ENCODE measurements at places on chromosomes 1 and 21.
A peak's percentile ranks its signal among the peaks of the same experiment; 100 is the strongest.

DNA sequence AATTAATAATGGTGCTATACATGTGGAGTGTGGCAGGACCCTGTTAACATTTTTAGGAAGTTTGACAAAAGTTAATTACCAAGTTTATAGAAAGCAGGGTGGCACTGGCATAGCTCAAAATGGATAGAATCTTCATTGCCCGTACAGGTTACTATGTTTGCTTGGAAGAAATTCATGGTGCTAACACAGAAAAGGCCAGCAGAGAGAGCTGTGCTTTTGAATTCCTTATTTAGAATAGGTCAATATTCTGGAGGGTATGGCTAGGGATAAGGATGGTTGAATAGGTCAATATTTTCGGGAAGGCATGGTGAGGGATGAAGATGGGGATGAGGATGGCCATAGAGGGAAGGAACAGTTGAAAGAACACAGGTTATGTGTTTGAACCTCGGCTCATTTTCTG, 345.1 kb downstream of the LMO4 start:
- no peak for DNase-seq

DNA sequence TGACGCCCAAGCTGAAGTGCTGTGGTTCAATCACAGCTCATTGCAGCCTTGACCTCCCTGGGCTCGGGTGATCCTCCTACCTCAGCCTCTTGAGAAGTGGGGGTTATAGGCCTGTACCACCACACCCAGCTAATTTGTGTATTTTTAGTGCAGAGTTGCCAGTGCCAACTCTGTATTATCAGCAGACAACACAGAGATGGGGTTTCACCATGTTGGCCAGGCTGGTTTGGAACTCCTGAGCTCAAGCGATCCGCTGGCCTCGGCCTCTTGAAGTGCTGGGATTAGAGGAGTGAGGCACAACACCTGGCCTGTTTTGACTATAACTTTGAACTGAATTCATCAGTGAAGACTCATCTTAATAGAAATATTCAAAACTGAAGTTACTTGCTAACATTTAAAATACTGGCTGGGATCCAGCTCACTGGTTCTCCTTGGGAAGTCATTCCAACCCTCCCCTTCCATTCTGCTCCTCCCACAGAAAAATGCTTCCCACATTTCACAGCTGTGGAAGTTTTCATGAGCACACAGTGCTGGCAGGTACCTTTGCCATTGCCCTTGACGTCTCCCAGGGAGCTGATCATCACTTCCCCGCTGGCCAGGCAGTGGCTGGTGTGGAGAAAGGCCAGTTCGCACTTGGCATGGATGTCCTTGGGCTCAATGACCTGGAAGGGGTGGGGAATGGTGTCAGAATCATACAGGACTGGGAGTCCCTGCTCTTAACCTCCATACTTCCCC, 4.7 kb downstream of the SELENBP1 start:
- DNase-seq = no peak

DNA sequence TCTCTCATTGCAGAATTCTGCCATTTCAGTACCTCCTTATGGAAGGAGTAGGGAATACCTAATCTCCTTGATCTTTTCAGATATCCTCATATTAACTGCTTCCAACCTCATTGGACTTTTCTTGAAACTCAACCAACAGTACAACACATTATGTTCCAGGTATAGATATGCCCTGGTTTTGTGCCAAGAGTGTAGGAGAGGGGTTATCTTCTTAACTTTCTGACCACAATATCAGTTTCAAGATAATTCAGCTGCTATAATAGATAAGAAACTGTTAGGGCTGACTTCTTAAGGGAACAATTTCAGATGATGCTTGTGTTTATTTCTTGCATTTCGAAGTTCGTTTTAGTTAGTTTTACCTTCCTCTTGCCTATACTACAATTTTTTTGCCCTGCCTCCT, 2.1 kb upstream of the LPGAT1 start:
- DNase-seq = no peak

- DNase-seq = no peak
These were observed 86.8 kb upstream of the PUM1 start for GRCh38 chr1:31152181-31152795.

DNA sequence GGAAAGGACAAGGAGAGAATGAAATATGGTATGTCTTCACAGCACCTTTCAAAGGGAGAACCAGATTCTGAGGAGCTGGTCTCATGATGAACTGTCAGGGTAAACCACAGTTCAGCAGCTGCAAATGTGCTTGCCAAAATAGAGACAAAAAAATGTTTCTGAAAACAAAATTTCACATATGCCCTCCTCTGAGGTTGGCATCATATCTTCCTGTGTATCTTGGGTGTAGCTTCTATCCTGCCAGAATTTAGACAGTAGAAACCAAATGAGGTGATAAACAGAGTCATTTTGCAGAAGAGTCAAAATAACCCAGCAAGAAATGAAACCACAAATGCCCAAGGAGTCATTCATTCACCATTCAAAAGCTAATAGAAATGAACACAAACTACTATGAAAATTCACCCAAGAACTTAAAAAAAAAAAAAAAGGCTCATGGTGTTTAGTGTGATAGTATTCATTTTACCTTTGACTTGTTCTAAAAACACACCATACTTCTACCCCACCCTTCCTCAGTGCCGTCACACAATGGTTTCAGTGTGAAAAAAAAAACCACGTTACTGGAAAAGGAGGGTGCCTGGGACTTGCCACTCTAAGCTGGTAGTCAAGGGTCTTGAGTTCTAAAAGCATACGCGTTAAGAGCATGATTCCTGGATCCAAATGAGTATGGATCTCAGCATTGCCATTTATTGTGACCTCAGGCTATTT, 18.5 kb downstream of the SELL start:
- no peak for DNase-seq

GRCh38 chr1:204415351-204415750, 3.7 kb upstream of the PPP1R15B start:
- DNase-seq = no peak

DNA sequence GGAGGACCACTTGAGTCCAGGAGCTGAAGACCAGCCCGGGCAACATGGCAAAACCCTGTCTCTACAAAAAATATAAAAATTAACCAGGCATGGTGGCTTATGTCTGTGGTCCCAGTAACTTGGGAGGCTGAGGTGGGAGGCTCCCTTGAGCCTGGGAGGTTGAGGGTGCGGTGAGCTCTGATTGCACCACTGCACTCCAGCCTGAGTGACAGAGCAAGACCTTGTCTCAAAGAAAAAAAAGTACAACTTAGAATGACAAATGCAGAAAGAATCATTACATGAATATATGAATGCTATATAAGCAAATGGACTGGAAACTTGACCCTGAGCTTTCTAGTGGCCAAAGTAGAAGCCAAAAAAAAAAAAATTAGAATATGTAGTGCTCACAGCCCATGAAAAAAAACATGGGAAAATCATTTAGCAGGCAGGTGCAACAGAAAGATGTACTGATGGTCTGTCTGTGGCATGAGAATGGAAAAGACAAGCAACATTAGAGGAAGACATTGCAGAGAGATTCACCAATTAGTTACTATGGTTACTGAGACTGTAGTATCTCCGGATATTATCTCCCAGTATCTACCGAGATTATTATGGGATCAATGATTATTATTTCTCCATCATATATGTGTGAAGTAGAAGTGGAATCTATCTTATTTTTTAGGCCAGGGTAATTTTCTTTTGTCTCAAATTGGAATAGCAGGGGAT, 19.2 kb downstream of the ELAPOR1 start:
- no peak for DNase-seq

GRCh38 chr1:59219916-59220315, 77.0 kb upstream of the FGGY start:
- DNase-seq = no peak

DNA sequence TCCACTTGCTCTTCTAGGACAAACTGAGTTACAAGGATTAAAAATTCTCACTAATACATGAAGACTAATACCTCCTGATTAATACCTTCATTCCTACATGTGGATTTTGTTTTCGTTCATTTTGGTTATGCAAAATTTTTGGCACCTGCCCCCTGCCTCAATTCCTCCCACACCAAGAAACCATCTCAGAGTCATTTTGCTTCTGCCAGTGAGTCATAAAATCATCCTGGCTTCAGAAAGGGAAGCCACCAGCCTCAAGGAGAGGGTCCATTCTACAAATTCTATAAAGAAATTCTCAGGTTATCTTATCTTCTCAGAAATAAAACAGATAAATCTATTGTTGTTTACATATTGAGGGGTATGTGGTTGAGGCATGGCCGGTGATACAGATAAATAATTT, 103.2 kb upstream of the COA6 start:
- no peak for DNase-seq

GRCh38 chr1:7533006-7533405, 238.1 kb upstream of the VAMP3 start:
- no peak for DNase-seq

DNA sequence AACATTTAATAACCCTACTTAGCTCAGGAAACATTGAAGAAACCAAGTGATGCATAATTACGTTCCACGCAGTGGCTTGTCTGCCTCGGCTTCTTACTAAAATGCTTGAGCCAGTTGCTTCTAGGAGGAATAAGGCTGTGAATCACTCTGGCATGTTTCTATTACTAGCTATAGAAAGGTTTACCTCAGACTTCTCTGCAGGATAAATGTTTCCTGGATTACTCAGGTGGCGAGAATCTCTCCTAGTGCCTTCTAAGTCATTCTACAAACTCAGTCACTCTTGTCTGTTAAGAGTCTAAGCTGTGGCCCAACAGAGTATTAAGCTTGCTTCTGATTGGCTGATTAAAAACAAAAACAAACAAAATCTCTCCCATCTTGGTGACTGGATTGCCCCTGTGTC, 92.0 kb upstream of the RALGPS2 start:
- no peak for DNase-seq

GRCh38 chr21:43687566-43688399, 28.4 kb downstream of the RRP1B start:
- no peak for DNase-seq

GRCh38 chr1:60567256-60567655, 493.7 kb upstream of the C1orf87 start:
- DNase-seq = no peak

GRCh38 chr1:228860911-228861831, 125.9 kb downstream of the RHOU start:
- DNase-seq = no peak

- peak; percentile 46 for DNase-seq
These were observed 32.3 kb downstream of the SLC66A1 start for GRCh38 chr1:19344372-19344810.

DNA sequence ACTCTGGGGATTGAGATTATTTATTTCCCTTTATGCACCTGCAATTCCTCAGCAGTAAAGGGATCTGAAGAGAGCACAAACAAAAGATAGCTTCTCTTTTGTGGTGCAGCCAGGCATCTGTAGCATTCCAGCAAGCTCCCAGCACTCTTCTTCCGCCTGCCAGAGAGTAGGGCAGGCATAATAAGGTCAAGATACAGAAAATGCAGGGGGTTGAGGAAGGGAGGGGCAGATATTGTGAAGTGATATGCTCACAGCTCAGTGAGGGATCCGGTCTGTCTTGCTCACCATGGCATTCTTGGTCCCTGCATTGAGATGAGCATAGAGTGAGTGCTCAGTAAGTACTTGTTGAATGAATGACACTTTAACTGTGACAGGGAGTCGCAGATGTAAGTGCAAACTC, 23.9 kb downstream of the FASLG start:
- no peak for DNase-seq

DNA sequence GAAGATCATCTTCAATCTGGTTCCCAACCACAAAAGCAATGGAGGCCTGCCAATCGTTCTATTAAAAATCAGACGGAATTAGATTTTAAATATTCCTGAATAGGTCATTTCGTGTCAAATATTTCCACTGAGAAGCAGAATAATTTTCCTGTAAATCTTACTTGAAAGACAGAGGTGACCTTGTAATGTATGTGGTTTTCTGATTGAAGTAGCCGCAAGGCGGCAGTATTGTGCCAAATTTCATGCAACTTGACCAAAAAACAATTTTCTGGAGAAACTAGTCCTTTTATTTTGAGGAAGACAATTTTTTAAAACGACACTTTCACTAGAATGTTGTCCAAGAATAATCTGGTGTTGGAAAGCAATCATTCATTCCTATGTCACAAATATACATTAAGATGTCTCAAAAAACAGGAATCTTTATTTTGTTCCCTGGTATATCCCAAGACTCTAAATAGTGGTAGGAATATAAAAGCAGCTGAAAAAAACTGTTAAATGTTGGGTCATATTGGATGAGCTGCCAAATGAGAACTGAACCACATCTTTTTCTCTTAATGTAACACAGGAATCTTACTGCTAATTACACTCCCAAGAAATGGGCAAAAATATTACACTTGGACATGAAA, 33.6 kb downstream of the SPAG17 start:
- peak; percentile 23 for DNase-seq

DNA sequence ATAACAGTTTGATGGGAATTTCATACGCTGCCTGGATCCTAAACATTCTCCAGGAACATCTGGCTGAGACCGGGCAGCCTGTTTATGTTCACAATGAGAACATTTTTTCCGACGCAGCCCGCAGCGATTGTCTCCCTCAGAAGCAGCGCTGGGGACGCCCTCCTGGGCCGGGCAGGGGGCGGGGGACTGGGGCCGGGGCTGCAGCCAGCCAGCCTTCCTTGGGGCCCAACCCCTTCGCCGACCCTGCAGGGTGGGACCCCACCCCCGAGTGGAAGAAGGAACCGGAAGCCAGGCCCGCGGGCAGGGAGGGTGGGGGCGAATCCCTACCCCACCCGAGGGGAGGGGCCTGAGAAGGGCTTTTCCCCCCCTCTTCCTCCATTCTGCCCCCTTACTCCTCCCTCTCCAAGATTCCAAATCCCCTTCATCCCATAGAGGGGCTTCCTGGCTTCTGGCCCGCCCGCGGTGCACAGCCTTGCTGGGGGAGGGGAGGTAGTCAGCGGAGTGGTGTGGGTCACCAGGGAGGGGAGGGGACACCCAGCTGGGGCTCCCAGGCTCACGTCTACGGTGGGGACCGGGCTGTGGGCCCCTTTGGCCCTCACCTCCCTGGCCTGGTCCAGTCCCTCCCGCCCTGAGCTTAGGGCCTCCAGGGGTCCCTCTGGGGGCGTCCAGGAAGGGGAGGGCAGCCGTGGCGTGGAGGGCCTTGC, 60.6 kb downstream of the WNT9A start:
- DNase-seq = no peak

DNA sequence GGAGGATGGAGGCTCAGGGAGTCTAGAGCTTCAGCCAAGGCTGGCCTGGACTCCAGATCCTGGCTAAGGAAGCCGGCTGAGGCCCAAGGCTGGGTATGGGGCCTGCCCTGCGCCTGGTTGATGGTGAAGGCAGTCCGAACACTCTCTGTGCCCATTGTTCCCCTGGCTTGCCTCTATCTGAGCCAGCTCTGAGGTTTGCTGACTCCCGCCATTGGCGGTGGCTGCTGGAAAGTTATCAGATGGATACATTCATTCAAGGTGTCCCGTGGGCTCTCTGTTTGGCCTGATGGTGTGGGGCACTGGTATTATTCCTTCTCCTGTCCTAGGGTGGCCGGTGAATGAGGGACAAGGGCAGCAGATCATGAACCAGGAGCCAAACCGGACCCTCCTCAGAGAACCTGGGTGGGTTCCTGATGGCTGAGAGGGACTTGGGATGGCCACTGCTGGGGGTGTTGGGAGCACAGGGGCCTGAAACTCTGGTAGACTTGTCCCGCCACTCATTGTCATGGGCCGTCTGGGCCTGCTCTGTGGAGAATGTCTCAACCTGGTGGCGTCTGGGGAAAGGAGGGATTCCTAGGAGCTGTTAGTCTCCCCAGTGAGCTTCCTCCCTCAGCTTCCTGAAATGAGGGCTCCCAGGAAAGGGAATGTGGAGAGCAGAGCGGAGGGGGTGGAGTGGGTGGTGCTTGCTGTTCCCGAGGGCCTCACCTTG, 22.2 kb downstream of the SLC26A9 start:
- no peak for DNase-seq
